Retina (tissue), 1 donor: ENCODE measurements at places on chromosomes 3 and 15.
A peak's percentile ranks its signal among the peaks of the same experiment; 100 is the strongest.

DNA sequence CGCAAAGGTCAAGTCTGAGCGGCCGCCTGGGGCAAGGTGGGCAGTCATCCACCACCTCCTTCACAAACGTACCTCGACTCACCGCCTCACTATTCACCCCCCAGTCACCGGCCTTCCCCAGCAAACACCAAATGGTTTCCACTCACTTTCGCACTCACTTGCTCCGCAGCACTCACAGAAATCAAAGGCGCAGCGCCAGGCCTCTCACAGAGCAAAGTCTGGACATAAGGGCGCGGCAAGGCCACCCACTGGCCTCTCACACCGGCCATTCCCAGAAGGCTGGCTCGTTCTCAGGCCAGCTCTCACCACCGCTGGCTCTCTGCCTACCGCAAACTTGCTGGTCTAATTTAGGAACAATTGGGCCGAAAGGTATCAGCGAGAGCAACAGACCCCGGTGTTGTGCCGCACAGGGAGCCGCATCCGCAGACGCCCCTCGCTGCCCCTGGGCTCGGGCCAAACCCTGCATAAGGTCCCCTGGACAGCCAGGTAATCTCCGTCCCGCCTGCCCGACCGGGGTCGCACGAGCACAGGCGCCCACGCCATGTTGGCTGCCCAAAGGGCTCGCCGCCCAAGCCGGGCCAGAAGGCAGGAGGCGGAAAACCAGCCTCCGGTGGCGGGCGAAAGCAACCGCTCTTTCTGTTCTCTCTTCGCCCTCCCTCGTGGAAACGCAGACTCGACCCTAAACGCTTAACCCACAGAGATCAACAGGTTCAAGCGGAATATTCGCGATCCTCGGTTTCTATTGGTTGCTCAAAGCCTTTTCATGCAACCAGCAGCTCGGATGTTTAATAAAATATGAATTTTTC, 2.9 kb downstream of the SHOX2 start:
- DNase-seq, result peak; percentile 79

GRCh38 chr3:67864587-67865183, 210.3 kb upstream of the SUCLG2 start:
- no peak for DNase-seq

- no peak for DNase-seq
Measured at GRCh38 chr3:194324823-194325327, 26.3 kb downstream of the CPN2 start.

- no peak for DNase-seq
Measured at GRCh38 chr15:70920981-70921696, 28.5 kb downstream of the LRRC49 start.

DNA sequence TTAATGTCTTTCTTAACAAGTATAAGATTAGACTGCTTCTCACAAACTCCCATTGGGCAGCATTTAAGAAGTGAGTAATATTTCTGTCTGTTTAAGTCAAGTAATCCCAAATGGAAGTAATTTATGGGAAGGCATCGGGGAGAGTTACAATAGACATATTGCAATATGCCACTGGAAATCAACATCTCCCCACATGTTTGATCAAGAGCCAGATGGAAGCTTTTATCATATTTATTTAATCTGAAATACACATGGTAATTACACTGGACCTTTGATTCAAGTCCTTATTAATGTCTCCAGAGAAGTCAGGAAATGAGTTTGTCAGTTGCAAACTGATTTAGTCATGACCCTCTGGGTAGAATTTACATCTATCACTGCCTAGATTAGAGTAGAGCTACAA, 943.8 kb downstream of the VGLL3 start:
- DNase-seq, result no peak

GRCh38 chr3:48894516-48894915, 4.2 kb downstream of the SLC25A20 start:
- DNase-seq, result no peak

- no peak for DNase-seq
Measured at GRCh38 chr3:173905381-173905780, 507.8 kb downstream of the NLGN1 start.

GRCh38 chr15:70053001-70053715, 44.6 kb downstream of the TLE3 start:
- DNase-seq, result no peak

DNA sequence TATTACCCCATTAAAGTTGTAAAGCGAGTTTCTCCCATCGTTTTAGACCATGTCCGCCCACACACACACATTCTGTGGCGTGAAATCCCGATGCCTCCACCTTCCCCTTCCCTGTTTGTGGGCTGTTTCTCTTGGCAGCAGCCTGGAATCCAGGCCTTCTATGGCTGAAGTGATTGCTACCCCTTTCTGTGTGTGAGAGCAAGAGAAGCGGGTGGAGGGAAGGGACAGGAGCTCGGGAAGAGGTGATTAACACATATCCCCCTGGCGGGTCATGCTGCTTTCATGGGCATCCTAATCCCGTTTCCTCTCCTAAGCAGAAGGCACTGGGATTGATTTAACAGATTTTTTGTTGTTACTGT, 283.8 kb upstream of the RGMA start:
- no peak for DNase-seq

DNA sequence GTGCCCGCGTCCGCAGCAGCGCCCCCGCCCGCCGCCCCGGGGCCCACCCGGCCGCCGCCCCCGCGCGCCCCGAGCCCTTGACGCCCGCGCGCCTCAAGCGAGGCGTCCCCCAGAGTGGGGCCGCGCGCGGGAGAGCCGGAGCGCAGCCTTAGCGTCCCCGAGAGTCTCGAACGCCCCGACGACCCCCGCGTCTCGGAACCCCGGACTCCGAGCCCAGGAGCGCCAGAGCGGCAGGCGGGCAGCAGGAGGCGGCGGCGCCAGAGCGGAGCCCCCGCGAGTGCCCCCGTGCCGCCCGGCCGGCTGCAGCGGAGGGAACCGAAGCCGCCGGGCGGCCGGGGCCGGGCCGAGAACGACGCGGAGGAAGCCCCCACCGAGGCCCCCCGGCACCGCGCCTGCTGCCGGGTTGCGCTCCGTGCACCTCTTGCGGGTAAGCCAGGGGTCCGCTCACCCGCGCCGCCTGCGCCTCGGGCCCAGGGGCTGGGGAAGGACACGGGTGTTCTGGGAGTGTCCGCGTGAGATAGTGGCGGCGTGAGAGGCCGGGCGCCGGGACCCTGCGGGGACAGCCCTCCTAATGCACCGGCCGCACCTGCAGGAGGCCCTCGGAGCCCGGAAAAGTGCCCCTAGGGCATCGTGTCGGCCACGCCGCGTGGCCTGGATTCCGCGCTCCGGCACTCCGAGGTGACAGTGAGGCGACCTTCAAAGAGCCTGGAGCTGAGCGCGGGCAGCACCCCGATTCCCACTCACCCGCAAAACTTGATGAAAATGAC, 52.0 kb upstream of the ULK4 start:
- peak; percentile 77 for DNase-seq

DNA sequence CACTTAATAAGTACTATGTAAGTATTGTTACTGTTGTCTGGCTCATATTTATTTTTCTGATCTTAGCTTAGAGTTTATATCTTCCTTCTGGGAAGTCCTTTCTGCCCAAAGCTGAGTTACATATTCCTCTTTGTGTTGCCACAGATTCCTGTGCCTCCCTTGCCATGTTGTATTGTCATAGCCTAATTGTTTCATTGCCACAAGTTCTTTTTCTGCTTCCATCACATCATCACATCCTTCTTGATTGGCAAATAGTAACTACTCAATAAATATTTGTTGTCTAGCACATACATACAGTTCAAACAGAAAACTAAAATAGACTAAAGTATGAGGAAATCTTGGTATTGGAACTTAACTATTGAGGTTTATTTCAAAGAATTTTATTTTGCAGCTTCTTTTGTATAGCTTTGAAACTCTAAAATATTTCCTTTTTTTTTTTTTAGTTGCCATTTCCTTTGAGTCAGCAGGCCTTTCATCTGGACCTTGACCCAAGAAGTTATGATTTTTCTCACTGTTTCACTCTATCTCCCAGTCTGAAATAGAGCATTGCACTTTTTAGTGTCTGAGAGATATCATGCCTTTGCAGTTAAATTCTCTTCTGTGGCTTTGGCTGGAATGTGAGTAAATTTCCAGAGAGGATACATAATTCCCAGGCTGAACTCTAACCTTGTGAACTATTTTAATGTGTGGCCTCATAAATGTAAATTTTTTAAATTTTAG, 98.2 kb downstream of the ZNF609 start:
- no peak for DNase-seq

- peak; percentile 96 for DNase-seq
Measured at GRCh38 chr3:44584646-44585501, at the start of gene ZNF660. Gene ZNF660, plus strand, starts transcription at chr3:44584964. Its CDS starts 9,230 bp downstream, at chr3:44594194.

DNA sequence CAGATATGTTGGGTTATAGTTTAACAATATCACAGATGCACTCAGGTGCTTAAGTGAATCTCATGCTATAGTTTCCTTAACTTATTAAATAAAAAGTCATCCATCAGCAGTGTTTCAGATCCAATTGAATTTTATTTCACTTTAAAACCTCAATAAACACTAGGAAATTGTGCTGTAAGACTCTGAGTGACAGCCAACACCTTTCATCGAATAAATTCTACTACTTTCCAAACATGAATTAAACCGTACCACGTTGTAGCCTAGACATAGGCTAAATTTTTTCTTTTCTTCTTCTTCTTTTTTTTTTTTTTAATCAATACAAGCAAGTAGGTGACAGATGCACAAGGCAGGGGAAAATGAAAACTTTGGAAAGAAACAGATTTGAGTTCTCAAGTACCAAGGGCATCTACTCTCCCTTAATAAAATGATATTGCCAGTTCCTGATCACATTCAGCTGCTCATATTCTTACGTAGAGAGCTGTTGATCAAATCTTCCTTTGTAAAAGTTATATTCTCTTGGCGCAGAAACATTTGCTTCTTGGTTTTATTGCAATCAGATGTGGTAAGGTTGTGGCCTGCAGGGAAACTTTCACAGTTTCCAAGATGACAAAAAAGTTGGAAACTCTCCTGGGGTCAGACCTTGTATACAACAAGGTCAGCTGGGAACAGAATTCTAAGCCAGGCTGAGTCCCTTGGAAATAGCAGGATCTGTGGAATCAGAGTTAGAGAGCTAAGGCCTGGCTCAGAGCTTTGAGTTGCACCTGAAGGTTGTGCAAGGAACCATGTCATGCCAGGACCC, 147.7 kb downstream of the CD47 start:
- no peak for DNase-seq

DNA sequence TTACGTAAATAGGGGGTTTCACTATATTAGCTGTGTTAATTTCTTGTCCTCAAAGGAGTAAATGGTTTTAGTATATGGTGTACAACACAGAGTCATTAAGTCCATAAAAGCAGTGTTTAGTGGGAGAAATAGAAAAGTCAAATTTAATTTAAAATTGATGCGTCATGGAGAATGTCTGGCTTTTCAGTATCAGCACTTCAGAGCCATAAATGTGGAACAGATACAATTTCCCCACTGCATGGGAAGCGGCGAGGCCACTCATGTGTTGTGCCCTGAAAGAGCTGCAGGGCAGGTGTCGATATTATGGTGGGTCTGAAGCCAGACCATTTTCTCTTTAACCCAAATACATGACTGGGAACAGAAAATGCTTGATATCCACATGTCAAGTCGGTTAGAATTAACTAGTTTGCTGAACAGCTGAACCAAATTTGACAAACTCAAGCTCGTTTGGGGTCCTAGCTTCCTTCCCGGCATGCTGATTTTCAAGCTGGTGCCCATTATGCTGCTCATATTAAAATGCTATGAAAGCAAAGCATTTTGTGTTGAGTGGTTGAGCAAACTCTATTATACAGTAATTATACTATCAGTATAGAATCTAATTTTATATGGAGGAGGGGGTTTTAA, 364.6 kb upstream of the TBL1XR1 start:
- DNase-seq, result peak; percentile 37

DNA sequence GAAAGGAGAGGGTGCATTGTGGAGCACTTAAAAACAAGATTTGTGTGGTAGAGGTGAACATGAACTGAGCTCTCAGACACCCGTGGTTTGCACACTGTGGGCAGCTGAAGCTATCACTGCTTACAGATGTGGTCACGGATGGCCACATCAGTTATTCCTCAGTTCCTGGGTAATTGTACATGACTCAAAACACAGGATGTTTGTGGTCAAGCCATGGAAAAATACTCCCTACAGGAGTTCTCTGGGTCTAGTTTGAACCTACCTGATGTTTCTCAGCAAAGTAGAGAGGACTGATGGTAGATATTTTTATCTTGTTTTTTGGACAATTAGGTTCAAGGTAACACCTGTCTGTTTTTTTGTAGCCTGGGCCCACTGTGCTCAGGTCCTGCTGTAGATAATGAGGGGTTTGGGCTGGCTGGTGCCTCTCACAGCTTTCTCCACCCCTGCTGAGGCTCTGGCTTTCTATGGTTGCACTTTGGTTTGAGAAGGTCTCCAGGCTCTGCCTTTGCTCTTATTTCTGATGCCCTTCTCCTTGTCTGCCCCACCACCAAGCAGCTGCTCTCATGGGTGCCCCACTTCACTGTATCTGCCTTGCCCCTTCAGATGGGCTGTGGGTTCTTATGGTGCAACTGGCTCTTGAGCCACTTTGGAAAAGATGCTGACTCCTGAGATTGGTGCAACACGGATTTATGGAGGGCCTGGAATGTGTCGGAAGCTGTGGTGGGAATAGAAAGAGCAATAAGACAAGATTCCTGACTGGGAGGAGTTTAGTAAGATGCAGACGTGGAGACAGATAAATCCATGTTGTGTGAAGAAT, 40.1 kb downstream of the CDCP1 start:
- no peak for DNase-seq

- peak; percentile 24 for DNase-seq
Measured at GRCh38 chr3:66303491-66303901, 82.7 kb downstream of the SLC25A26 start.

DNA sequence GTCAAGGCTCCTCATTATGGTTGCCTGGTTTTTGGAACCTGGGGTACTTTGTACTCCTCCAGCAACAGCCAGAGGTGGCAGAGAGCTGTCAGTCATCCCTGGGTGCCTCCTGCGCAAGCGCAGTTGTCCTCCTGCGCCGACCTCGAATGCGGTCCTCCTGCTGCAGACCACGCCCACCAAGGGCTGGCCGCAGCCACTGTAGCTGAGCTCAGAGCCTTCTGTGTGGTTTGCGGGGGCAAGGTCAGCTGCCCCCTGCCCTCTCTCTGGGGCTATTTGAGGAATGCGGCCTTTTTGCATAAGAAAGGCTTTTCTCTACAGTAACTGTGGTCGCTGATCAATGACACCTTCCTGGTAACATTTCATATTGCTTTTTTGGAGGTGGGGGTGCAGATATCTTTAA, 131.3 kb upstream of the SNRPN start:
- peak; percentile 61 for DNase-seq

DNA sequence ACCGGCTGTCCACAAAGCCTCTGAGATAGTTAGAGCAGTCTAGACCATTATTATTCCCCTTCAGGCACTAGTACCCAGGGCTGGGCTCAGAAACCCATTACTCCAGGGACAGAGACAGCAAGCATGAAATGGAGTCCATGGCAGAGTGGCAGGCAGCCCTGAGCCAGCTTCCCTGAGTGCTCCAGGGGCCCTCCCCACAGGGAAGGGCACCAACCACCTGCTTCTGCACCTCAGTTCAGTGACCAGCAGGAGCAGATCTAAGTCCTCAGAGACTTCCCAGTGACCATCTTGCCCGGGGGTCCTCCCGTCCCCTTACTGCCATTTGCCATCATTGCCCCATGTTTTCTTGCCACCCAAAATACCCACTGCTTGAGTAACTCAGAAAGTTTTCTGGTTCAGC, 62.0 kb downstream of the DAPK2 start:
- no peak for DNase-seq

GRCh38 chr3:193764959-193765358, 172.0 kb downstream of the OPA1 start:
- DNase-seq, result no peak

- no peak for DNase-seq
Measured at GRCh38 chr3:121111914-121112612, 204.1 kb downstream of the STXBP5L start.
